ENCODE measurements at places on chromosomes 6 and 20.

- DNase-seq: no peak
Observed at GRCh38 chr6:168292826-168293225, 26.8 kb downstream of the DACT2 start.

- peak; percentile 8 for DNase-seq
Observed at GRCh38 chr6:20364327-20364726, 37.4 kb upstream of the E2F3 start.

GRCh38 chr6:11430036-11430435, 107.5 kb upstream of the TMEM170B start:
- DNase-seq: no peak

GRCh38 chr6:148599967-148600426, 146.8 kb upstream of the UST start:
- DNase-seq: no peak

GRCh38 chr6:142898927-142899895, 45.8 kb downstream of the HIVEP2 start:
- DNase-seq: no peak

GRCh38 chr6:79543886-79544285, 6.7 kb upstream of the LCA5 start:
- no peak for DNase-seq

- no peak for DNase-seq
Observed at GRCh38 chr20:39916236-39916765, 772.7 kb downstream of the MAFB start.

DNA sequence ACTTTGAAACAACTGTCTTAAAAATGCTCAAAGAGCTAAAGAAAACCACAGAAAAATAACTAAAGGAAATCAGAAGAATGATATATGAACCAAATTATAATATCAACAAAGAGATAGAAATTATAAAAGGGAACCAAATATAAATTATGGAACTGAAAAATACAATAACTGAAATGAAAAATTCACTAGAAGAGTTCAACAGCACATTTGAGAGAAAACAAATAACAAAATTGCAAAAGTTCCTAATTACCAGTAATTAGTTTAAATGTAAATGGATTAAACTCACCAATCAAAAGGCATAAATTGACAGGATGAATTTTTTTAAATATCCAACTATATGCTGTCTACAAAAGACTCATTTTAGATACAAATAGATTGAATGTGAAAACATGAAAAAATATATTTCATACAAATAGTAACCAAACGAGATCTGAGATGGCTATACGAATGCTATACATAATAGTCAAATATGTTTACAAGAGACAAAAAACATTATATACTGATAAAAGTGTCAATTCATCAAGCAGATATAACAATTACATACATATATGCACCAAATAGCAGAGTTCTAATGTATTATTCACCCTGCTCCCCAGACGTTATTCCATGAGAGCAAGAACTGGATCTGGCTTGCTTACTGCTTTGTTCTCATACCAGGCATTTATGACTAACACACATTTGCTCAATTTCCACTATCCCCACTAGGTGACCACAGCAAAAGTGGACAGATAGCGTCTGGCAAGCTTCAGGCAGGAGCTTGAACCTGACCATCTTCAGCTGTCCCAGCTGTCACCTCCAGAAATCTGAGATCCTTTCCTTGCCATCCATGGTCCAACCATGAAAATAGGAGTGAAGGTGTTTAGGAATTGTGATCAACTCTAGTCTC, 72.4 kb upstream of the SIRPA start:
- no peak for DNase-seq

GRCh38 chr20:25865715-25866656, 169.3 kb upstream of the ZNF337 start:
- peak; percentile 70 for DNase-seq

- peak; percentile 7 for DNase-seq
Observed at GRCh38 chr6:34145161-34146020, 496 bp downstream of the GRM4 start.

GRCh38 chr6:98787961-98788360, 46.4 kb upstream of the POU3F2 start:
- no peak for DNase-seq

DNA sequence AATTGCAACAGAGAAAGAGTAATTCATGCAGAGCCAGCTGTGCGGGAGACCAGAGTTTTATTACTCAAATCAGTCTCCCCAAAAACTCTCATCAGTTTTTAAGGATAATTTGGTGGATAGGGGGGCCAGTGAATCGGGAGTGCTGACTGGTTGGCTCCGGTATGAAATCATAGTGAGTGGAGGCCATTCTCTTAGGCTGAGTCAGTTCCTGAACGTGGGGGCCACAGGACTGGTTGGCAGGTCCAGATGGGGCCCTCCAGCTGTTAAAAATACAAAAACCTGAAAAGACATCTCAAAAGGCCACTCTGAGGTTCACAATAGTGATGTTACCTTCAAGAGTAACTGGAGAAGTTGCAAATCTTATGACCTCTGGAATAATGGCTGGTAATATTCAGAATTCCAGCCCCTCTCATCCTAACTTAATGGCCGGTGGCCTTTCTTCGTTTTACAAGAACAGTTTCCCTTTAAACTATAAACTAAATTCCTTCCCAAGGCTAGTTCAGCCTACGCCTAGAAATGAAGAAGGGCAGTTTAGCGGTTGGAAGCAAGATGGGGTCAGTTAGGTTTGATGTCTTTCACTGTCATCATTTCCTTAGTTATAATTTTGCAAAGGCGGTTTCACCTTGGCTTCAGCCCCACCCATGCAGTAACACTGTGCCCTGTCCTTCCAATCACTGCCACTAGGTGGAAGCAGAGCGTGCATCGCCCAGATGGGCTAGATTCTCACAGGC, 6.8 kb upstream of the MICA start:
- peak; percentile 91 for DNase-seq

GRCh38 chr6:134553936-134554335, 236.0 kb upstream of the SGK1 start:
- DNase-seq: no peak

- peak; percentile 15 for DNase-seq
Observed at GRCh38 chr6:157194643-157195042, 128.7 kb downstream of the TMEM242 start.

DNA sequence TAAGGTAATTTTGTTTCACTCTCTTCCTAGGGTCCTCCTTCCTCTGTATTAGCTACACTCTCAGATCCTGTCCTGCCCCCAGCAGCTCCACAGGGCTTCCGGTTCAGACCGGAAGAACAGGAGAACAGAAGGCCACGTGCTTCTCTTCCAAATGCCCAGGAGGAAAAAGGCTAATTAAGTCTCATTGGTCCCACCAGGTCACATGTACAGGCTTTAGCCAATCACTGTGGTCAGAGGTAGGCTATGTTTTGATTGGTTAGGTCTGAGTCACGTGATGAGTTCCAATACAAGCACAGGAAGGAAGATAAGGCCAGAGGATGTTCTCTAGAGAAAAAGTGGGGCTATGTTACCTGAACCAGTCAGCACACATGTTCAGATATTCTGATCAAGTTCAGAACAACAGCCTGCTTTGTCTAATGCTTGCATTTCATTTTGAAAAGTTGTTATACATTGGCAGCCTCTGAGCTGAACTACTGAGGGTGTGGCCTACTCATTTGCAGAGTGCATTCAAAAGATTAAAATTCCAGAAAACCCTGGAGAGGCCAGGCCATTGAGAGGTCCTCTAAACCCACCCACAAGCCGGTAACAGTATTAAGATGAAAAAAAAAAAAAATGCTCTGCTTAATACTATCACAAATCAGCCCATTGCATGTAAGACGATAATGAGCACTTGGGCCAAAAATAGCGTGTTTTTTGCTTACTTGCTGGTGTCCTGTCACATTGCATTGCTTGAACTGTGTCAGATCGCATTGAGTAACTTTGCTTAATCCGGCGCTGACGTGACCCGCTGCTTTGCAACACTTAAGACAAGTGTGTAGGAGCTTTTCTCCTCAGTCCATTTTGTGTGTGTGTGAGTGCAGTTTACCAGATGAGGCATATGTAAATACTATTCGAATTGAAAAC, 170.3 kb downstream of the TSHZ2 start:
- no peak for DNase-seq

GRCh38 chr6:3228771-3229565, 1.5 kb upstream of the TUBB2B start:
- peak; percentile 33 for DNase-seq

Measured in CD4-positive, alpha-beta T cell treated with Interleukin-2 at 100 ng/mL for 4 hours (primary cell).